Psoas muscle (tissue), 8 donors: ENCODE measurements at places on chromosomes 16 and 17. TPM values are rescaled to one million over a fixed set of nuclear protein-coding genes. Genes with fewer than 3 reads are reported as not detected.

The NHLRC4 gene
- polyA plus RNA-seq, result 0.38 TPM

DNA sequence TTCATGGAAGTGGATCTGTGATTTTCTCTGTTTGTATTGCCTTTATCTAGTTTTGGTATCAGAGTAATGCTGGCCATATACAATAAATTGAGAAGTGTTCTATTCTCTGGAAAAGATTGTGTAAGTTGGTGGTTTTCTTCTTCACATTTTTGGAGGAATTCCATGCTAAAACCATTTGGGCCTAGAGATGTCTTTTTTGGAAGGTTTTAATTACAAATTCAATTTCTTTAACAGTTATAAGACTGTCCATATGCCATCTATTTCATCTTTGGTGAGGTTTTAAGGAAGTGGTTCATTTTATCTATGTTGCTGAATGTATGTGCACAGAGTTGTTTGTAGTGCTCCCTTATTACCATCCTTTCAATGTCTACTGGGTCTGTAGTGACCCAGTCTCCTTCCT, 46.0 kb downstream of the CACNG1 start:
- DNase-seq, result no peak

DNA sequence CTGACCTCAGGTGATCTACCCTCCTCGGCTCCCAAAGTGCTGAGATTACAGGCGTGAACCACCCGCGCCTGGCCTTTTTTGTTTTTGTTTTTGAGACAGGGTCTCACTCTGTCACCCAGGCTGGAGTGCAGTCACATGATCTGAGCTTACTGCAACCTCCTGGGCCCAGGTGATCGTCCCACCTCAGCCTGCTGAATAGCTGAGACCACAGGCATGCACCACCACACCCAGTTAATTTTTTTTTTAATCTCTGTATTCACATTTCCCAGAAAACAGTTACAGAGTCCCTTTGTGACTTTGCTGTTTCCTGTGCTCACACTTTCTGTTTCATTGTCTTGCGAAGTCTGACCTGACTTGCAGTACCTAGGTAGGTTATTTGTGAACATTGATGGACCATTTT, 2.7 kb downstream of the CLUAP1 start:
- no peak for DNase-seq

- DNase-seq, result no peak
Measured at GRCh38 chr17:76659928-76660655, 16.5 kb upstream of the ST6GALNAC1 start.

DNA sequence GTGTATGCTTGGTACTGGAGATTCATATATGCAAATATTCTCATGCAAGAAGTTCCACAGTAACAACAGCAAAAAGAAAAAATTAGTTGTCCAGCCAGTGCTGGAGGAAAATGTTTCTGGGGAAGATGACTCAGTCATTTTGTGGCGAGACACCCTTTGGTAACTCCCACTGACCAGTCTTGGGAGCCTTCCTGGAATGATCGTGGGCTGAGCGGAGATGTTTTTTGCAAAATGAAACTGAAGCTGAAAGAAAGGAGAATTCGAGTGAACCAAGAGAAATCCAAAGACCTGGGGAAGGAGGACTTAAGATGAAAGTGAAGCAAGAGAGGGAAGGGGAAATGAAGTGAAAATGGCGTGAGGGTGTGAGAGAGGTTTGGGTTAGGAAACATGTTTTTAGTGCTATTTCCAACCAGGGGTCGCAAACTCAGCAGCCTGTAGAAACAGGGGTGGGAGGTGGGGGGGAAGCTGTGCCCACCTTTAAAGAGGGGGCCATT, 5.2 kb downstream of the ITPRIPL2 start:
- no peak for DNase-seq

DNA sequence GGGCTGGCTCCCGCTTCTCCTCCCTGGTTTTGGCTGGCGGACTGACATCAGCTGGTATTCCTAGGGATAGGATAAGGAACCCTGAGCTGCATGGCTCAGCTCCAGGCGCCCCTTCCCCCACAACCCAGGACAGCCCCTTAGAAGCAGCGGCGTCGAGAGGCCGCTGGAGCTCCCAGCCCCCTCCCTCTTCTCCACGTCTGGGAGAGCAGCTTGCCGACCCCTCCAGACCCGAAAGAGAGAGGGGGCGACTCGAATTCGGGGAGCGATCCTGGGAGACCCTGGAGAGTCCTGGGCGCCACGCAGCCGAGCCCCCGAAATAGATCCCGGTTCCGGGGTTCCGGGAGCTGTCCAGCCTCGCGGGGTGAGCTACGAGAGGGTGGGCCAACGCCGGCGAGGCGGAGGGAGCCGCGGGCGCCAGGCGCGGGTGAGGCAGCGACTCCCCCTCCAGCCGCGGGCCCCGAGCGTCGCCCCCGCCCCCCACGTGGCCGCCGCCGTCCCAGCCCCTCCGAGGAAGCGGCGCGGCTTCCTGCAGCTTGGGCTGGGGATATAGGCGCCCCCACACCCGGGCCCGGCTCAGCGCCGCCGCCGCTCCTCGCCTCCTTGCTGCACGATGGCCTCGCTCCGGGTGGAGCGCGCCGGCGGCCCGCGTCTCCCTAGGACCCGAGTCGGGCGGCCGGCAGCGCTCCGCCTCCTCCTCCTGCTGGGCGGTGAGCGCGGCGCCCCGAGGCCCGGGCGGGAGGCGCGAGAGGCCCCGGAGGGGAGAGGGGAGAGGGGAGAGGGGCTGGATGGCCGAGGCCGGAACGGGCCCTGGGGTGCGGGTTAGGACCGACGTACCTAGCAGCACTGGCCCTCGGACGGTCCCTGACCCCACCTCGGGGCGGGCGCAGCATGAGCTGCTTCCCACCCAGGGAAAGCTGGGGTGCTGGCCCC, at the start of gene RAMP2:
RAMP2 (plus strand) TSS at position 576 of the 930 bp plus-strand sequence; CDS start at position 611, 35 bp downstream.
- DNase-seq, result peak; percentile 67

- DNase-seq, result no peak
Measured at GRCh38 chr16:31333686-31334649, 21.0 kb upstream of the ITGAX start.

DNA sequence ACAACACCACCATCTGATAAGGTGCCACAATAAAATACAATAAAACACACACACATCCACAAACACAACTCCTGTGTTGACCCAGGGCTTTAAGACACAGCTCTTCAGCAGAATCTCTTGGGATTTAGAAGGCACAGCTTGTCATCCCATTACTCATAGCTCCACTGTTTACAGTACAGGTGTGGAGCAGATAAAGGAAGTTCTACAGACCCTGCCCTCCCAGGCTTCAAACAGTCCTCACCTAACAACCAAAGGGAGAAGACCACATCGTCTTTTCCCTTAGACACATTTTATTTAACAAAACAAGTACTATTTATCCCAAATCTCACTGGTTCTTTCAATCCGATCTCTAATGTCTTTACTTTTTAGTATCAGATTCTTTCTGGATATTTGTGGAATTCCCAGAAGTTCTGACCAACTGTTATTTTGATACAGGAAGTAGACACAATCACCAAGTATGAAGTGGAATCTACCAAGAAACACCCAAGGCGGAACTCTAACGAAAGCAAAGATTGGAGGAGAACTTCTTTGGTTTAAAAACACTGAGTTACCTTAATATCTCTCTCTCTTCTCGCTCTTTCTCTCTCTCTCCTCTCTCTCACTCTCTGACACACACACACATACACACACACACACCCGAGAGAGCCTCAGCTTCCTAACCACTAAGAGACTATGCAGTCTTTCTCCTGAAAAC, 46.1 kb downstream of the CYTH1 start:
- DNase-seq, result no peak
